ENCODE measurements at places on chromosomes 2 and 18.

- DNase-seq: no peak
These were observed 32.2 kb upstream of the AMMECR1L start for GRCh38 chr2:127917916-127918315.

DNA sequence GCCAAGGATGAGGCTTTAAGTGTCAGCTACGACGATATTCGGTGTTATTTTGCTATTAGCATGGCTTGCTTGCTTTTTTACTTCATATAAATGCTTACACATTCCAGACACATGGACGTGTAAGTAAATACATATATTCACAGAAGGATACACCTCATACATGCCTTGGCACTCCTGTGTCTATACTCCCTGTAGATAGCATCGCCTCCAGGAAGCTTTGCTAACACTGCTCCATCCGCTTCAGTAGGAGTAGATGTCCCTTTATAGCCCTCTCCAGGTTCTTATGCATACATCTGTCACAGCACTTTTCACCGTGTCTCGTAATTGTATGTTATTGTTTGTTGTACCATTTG, 27.5 kb upstream of the KCTD1 start:
- no peak for DNase-seq

DNA sequence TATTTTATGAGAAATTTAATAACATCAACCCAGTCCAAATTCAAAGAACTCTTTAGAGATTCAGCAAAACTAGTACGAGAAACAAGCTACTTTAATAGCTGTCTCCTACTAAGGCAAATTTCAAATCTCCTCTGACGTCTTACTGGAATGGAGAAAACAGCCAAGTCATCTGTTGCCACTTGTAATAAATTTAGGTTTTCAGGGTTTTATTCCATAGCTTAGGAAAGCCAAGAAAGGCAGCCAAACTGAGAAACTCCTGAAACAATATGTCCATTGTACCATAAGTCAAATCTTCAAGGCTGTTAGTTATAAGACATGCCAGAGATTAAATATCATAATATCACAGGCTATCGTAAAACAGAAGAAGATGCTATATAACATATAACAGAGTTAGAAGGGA, 524.6 kb upstream of the SETBP1 start:
- DNase-seq: no peak

GRCh38 chr2:128432423-128432822, 113.8 kb upstream of the HS6ST1 start:
- DNase-seq: no peak

DNA sequence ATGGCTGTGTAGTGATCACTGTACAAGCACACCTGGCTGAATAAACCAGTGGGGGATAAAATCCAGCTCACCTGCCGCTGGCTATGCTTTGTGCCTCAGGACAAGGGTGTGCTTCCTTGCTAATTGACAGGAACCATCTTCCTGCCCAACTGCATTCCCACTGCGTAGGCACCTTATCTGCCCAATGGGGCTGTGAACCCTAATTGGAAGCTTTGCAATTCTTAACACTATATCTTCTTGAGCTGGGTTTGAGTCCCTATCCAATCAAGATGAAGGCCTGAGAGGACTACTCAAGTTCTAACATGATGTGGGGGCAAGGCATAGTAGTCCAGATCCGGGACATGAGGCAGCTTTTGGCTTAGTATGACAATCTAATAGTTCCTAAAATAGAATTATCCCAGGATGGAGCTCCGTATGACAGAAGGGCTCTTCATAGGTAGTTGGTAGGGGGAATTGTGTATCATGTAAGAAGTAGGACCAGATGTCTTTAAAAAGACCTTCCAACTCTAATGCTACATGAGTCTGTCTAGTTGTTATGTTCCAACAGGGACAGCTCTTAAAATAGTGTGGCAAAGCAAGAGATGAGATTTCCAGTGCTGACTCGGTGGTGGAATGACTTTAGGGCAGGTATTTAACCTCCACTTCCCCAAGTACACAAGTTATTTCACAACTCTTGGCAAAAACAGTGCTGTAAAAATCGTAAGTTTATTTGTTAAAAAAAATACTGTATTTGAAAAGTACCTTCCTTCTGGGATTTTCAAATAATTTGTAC, 2.3 kb upstream of the TMEM150A start:
- DNase-seq: no peak

GRCh38 chr2:217790195-217790594, 212.6 kb downstream of the TNS1 start:
- DNase-seq: no peak

GRCh38 chr2:174775571-174775980, 11.3 kb upstream of the CHRNA1 start:
- no peak for DNase-seq

GRCh38 chr18:58580623-58581022, 48.3 kb downstream of the ALPK2 start:
- no peak for DNase-seq

DNA sequence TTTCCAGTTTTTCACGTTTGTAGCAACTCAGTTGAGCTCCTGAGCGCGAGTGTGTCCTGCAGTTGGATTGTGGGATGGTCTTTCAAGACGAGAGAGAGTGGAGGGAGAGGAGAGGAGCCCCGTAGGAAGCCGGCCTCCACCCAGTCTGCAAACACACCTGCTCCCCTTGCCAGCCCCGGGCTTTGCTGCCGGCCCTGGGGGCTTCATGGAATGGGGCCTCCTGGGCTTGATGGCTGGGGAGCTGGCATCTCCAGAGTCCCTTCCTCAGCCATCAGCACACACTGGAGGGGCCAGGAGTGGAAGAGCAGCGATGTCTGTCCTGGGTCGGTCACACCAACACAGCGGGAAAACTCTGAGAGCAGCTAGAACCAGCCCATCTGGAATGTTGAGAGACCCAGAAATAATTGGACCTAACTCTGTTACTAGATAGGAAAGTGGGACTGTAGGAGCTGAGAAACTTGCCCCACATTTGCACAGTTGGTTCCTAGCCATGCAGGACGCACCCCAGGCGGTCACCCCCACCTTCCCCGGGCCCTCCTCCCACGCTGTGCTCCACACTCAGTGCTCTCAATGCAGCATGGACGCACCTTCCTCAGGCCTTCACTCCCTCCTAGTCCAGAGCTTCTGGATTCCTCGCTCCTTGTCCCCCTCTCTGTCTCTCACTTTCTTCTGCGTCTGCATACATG, 69.6 kb downstream of the PTGR3 start:
- DNase-seq: no peak

DNA sequence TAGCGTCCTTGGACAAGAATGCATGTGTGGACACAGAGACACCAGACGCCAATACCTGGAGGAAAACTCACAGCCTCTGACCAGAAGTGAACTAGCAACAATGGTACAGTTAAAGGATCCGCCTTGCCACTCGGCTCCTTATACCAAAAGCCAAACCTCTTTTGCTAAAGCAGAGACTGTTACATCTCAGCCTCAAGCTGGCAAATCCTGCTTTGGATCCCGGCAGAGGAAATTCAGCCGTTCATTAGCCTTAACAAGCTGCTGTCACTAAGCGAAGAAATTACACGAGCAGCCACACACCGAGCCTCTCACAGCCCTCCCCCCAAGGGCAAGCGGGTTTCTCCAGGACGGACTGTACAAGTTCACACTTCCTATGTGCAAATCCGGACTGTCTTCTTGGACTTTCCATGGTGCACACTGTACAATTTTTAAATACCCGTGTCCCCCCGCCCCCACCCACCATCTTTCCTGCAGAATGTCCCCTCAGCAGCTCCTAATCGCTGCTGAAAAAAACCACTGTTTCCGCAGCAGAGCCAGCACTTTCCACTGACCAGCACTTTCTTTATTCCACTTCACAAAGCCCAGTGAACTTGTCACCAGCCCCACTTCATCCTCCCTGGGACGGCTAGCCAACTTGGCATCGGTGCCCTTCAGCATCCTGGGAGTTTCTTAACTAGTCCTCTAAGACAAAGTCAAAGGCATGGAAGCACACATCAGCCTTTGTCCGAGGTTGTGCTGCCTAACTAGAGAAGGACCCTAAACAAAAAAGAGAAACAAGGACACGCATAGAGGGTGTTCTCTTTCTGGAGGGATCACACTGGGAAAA, 1.5 kb downstream of the KLF7 start:
- no peak for DNase-seq
